ENCODE measurements at places on chromosomes 7 and 10.

DNA sequence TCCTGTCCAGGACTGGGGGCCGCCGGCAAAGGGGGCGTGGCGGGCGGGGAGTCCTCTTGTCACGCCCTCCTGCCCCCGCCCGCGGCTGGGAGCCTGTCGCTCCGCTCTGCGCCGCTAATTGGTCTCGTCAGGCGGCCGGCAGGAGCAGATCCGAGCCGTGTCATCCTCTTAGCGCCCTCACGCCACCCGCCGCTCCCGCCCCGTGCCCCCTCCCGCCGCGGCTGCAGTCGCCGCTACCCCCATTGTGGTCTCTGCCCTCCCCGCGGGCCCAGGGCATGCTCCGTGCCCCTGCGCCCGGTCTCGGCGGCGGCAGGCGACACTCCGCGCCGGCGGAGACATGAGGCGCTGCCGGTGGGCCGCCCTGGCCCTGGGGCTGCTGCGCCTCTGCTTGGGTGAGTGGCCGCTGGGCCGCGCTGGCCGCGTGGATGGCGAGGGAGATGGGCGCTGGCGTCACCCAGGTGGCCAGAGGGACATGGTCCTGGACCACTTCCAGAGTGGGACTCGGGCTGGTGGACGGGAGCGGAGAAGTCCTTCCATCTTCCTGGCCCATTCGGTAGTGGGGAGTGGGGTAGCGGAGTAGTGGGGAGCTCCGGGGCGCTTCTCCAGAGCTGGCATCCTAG, at the start of gene CDHR1:
Gene CDHR1, plus strand, starts transcription at position 114 of the 620 bp plus-strand sequence. Its CDS starts 224 bp downstream, at position 338.
- peak; percentile 58 for DNase-seq

- no peak for DNase-seq
Measured at GRCh38 chr10:84214612-84215235, 10.6 kb downstream of the LRIT2 start.

DNA sequence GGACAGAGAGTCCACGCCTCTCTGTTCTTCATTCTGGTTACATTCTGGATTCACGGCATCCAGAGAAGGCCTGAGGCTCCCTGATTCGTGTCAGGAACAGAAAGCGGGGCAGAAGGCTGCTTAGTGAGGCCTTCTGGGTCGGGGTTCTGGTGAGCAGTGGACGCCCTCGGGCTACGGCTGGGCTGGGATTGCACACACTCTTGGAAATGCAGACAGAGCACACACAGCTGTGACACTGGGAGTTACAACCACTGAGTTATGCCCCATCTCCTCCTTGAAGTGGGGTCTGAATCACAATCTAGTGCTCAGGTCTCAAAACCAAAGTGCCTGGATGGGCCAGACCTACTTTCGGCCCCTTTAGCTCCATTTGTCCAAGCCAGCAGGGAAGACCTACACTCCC, 156.9 kb upstream of the GDF10 start:
- DNase-seq: no peak

- DNase-seq: no peak
Measured at GRCh38 chr7:80895056-80895455, 23.8 kb downstream of the SEMA3C start.

DNA sequence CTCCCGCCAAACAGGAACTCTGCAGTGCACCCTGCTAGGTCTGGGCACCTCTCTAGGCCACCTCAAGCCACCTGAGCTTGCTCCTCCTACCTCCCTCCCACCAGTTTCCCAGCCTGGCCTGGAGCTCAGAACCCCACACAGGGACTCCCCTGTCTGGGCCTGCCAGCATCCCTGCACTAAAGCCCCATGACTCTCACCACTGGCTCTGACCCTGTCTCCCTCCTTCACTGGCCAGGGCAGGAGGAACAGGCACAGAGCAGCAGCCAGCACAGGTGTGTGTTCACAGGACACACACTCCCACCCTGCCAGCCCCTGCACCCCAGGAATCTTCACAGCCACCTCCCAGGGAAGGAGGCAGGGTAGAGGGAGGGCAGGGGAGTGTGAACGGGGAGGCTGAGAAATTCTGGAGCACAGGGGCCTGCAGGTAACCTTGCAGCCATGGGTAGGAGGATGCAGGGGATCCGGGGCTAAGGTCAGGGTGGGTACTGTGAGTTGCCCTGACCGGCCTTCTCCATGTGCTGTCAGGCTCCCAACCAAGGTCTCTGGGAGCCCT, 13.9 kb upstream of the ANTXRL start:
- DNase-seq: no peak

DNA sequence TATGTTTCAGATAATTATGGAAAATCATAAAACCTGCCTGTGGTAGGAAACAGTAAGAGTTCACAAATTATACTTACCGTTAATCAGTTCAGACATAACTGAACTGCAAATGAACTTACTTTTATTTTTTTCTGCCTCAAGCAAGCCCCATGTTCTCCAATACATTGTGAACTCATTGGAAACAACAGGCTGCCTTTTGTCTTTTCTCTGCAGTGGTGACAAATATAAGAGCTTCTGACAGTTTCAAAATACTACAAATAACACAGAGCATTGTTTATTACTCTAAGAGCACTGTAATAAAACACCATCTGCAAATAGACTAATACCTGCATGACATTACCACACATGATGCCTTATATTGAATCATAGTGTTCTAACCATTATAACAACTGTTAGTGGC, 94.0 kb upstream of the CDCA7L start:
- no peak for DNase-seq

DNA sequence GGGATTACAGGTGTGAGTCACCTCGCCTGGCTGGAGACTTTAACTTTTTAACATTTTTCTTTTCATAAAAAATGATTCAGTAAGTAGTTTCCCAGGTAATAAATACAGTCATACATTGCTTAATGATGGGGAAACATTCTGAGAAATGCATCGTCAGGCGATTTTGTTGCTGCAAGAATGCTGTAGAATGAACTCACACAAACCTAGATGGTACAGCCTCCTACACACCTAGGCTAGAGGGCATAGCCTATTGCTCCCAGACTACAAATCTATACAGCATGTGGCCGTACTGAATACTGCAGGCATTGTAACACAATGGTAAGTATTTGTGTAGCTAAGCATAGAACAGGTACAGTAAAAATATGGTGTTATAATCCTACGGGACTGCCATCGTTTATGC, 108.5 kb upstream of the SFMBT2 start:
- DNase-seq: no peak

DNA sequence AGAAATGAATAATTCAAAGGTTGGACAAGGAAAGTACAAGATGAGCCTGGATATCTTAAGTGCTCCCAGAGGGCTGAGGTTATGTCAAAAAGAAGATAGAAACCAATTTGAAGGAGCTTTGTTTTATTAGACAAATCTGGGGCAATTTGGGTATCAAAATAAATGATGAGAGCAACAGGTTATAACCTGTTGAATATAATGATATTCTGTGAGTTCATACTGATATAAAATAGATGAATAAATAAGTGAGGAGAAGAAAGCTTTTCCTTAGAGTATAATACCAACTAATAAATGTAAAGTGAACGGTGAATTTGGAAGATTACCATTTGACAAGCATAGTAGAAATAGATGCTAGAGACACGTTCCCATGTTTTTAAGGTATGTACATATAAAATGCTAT, 544.2 kb upstream of the ANKRD30A start:
- DNase-seq: no peak

- DNase-seq: no peak
Measured at GRCh38 chr10:18043148-18044006, 91.7 kb downstream of the SLC39A12 start.

GRCh38 chr7:110168010-110168409, 922.9 kb upstream of the LRRN3 start:
- DNase-seq: no peak

- DNase-seq: no peak
Measured at GRCh38 chr7:54985426-54986330, 33.1 kb upstream of the EGFR start.

DNA sequence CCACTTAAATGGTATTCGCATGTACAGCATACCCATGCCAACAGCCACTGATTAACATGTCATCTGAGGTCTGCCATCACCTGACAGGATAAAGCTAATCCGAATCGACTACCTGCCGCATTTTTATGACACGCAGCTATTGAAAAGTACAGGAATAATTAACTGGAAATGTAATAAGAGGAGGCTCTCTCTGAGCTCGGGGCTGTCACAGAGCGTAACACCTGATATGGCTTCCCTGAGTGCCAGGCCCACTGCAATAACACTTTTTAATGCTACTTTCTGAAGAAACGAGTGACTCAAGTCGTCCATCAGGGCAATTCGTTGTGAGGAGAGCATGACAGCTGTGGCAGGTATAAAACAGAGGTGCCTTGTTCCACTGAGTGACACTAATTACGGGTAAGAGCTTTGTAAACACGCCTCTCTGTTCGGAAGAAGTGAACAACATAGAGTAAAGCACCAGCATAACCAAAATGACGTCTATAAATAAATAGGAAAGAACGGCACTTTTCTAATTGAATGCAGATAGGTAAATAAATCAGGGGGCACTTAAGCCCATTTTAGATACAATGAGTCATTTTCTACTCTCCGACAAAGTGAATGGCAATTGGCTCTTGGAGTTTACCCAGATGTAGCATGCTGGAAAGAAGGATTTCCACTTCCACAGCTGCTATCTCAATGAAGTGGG, 56.5 kb upstream of the CREB5 start:
- no peak for DNase-seq

Data from CD4-positive, alpha-beta T cell treated with Interferon gamma for 1 hour (primary cell).